Stimulated activated CD4-positive, alpha-beta T cell treated with anti-CD3 and anti-CD28 coated beads, TNF-alpha, amount 100 ng/mL, for 1 hour (primary cell): ENCODE measurements at places on chromosomes 13 and 19.

- no peak for DNase-seq
Measured at GRCh38 chr13:46213242-46213641, 1.5 kb downstream of the LRRC63 start.

DNA sequence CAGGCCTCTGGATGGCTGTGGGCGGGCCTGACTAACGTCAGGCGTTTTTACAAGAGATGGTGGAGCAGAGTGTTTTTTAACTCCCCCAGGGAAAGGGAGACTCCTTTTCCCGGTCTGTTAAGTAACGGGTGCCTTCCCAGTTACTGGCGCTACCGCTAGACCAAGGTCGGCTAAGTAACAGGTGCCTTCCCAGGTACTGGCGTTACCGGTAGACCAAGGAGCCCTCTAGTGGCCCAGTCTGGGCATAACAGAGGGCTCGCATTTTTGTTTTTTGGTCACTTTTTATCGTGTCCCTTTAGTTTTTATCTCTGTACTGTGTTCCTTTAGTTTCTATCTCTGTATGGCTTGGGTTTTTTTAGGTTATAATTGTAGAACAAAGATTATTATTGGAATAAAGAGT, 10.0 kb downstream of the ZNF383 start:
- no peak for DNase-seq

DNA sequence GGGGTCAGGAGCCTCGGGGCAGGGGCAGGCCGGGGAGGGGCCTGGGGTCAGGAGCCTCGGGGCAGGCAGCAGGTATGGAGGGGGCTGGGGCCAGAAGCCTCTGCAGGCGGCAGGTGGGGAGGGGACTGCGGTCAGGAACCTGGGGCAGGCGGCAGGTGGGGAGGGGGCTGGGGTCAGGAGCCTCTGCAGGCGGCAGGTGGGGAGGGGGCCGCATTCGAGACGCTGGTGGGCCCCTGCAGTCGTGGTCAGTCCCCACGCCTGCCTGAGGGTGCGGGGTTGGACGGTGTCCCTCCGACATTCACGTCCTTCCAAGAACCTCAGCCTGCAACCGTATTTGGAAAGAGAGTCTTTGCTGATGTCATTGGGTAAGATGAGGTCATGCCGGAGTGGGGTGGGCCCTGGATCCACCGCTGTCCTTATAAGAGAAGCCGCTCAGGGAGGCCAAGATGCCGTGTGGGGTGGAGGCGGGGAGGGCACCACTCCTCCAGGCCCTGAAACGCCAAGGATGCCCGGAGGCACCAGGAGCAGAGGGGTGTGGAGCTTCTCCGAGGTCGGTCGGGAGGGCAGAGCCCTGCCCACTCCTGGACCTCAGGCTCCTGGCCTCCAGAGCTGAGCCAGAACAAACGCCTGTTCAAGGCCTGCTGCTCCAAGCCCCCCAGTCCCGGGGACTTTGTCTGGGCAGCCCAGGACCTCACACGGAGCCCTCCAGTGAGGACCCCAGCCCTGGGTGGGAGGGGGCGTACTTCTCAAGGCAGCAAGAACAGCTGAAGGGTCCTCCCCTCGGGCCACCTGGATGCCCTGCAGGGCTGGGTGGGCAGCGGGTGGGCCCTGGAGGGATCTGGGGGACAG, 30.1 kb downstream of the PIP5K1C start:
- no peak for DNase-seq

- no peak for DNase-seq
Measured at GRCh38 chr13:23463661-23464060, 30.2 kb upstream of the SACS start.

GRCh38 chr19:1001538-1002166, 1.4 kb downstream of the GRIN3B start:
- peak; percentile 54 for DNase-seq

- DNase-seq: no peak
Measured at GRCh38 chr19:2081873-2082810, 14.0 kb downstream of the MOB3A start.

DNA sequence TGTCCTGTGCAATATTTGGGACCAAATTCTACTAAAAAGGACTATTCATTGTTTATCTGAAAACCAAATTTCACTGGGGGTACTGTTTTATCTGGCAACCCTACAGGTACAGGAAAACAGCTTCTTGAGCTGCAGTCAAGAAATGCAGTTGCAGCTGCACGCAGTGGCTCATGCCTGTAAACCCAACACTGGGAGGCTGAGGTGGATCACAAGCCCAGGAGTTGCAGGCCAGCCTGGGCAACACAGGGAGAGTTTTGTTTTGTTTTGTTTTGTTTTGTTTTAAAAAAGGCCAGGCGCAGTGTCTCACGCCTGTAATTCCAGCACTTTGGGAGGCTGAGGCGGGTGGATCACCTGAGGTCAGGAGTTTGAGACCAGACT, 11.6 kb upstream of the ZSCAN1 start:
- no peak for DNase-seq
